ENCODE measurements at places on chromosomes 2 and 18. TPM values are rescaled to one million over a fixed set of nuclear protein-coding genes. Genes with fewer than 3 reads are reported as not detected.

The CHST9 gene
- total RNA-seq, result 3.9 TPM

The COLEC11 gene
- 0.25 TPM for total RNA-seq

The IL18R1 gene
- not detected for total RNA-seq

The DTNA gene
- total RNA-seq, result 43.0 TPM

The MOGAT1 gene
- total RNA-seq, result not detected

The MBP gene
- 10.1 TPM for total RNA-seq

The ARL4C gene
- total RNA-seq, result 43.3 TPM

The CROCC2 gene
- not detected for total RNA-seq

The NBAS gene
- 97.4 TPM for total RNA-seq

The CBLN2 gene
- total RNA-seq, result 219 TPM

The ATL2 gene
- total RNA-seq, result 109 TPM

The OTOS gene
- total RNA-seq, result not detected

The PAPOLG gene
- total RNA-seq, result 40.8 TPM

All from temporal lobe (tissue), 4 donors.